Placental epithelial cell (primary cell): ENCODE measurements at places on chromosomes 13 and 19. TPM values are rescaled to one million over a fixed set of nuclear protein-coding genes. Genes with fewer than 3 reads are reported as not detected.

C19orf81 gene
- total RNA-seq: not detected in 2 replicates

KCNC3 gene
- 2.4 and 3.9 TPM in 2 replicates for total RNA-seq

MATK gene
- total RNA-seq: not detected in 2 replicates

ZMYM2 gene
- total RNA-seq: 60.0 and 70.3 TPM in 2 replicates

FGF22 gene
- 0.33 and 0.39 TPM in 2 replicates for total RNA-seq

MBD3L3 gene
- total RNA-seq: not detected in 2 replicates

ZNF470 gene
- total RNA-seq: 3.4 and 4.3 TPM in 2 replicates

EDDM13 gene
- total RNA-seq: not detected in 2 replicates

CDKN2D gene
- 0.76 and 2.4 TPM in 2 replicates for total RNA-seq

ERF gene
- 13.4 and 19.2 TPM in 2 replicates for total RNA-seq

FAM216B gene
- total RNA-seq: not detected in 2 replicates

ZNF844 gene
- total RNA-seq: 5.9 and 10.2 TPM in 2 replicates

CGB5 gene
- 0.39 TPM in 1 of 2 replicates, not detected in the other for total RNA-seq

BCL3 gene
- total RNA-seq: 3.1 TPM in 2 replicates

SULT2A1 gene
- not detected in 2 replicates for total RNA-seq
